NCI-H510A treated with DMSO at 0.1 percent for 48 hours (cell line): ENCODE measurements at places on chromosomes 6 and 20.

DNA sequence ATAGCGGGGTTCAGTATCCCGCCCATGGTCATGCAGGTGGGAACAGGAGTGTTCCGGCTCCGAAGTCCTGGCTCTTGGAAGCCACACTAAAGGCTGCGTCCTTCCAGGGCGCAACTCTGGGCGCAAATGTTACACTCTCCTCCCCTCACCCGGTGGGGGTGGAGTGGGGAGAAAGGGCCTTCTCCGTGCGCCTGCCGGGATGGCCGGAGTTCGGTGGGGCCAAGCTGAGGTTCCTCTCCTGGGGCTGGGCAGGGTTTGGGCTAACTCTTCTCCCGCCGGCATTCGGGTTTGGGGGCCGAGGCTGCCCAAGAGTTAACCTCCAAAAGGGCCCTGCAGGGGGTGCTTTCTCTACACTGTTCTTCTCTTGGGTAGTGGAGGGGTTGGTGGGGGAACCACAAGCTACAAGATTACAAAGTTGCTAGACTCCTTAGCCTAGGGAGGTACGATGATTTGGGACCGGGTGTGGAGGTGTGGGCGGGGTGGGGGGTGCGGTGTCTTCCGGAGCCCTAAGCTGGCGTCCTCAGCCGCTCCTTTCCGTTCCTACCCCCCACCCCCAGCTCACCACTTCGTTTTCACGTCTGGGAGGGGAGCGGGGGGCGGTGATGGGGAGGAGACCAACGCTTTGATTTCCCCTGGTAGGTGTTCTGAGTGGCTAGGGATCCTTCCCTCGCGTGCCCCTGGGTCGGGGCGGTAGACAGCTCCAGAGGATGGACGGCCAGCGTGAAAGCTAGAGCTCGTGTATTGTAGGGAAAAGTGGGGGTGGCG, 12.3 kb downstream of the NRN1 start:
- no peak for DNase-seq

DNA sequence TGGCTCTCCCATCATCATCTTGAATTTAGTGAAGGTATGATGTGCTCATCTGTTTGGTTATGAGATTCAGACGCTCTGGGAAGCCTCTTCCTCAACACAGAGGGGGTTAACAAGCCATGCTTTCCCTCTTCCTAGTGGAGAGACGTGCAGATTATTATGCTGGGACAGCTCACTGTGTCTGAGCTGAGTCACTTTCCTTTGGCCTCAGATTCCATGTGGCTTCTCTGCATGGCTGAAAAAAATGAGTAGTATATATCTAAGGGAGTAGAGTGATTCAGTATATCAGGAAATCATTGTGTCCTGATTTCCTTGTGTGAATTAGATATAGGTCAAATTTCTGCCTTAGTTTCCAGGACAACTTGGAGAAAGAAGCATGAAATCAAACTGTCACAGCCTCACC, 52.6 kb downstream of the FIG4 start:
- no peak for DNase-seq

- DNase-seq = no peak
Measured at GRCh38 chr20:60206259-60206658, 248.0 kb downstream of the CDH26 start.

- no peak for DNase-seq
Measured at GRCh38 chr6:140576004-140576555, 1201.6 kb upstream of the CITED2 start.

DNA sequence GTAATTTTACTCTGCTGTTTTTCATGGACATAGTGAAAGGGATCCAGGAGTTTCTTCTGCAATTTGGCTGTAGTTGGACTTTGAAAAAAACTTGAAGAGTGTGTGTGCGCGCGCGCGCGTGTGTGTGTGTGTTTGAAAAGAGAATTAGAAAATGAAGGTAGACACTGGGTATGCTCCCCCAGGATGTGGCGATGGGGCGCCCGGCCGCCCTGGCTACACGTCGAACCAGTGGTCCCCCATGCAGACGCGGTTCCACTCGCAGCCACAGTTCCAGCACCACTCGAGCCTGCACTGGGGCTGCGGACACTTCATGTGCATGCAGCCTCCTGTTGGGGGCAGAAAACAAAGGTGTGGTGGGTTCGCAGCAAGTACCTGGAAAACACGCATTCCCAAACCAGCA, 76.0 kb upstream of the AGPAT4 start:
- no peak for DNase-seq

- no peak for DNase-seq
Measured at GRCh38 chr6:167833396-167833763, 6.7 kb downstream of the AFDN start.

GRCh38 chr6:90273863-90274262, 22.8 kb downstream of the BACH2 start:
- no peak for DNase-seq

DNA sequence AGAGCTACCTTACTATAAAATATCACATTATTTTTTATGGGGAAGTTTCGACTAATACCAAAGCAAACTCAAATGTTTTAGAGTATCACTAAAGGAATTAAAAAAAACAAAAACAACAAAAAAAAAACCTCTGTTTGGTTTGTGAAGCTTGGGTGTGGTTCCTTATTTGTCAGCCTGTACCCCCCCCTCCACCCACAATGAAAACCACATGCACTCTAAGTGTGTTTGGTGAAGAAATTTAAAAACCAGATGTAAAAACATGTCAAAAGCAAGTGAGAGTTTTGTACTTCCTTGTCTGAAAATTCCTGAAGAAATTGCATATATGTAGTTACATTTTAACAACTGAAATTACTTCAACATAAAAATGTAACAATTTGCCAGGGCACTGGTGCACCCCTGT, 3.1 kb downstream of the STK38 start:
- no peak for DNase-seq

DNA sequence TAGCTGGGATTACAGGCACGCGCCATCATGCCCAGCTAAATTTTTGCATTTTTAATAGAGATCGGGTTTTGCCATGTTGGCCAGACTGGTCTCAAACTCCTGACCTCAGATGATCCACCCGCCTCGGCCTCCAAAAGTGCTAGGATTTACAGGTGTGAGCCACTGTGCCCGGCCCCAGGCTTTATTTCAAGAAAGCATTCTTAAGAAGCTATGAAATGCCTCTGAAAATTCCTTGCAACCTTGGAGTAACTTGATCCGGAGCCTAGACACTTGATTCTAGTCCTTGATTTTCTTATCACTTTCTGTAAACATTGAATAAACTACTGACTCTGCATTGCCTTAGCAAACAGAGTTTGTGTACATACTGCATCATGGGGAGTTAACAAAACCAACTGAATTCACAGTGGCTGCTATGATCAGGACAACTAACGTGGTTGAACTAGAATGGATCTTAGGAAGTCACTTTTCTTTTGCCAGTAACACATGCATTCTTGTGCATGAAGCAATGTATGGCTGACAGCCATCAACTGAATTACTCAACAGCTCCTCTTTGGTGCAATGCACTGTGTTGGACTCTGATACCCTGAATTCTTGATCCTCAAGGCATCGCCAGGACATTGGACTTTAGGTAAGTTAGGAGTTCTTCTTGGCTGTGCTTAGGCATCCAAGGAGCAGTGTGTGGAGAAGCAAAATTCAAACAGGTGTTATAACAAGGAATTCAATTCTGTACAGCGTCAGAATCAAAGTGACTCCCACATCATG, 102.8 kb upstream of the TMEM170B start:
- DNase-seq = no peak

DNA sequence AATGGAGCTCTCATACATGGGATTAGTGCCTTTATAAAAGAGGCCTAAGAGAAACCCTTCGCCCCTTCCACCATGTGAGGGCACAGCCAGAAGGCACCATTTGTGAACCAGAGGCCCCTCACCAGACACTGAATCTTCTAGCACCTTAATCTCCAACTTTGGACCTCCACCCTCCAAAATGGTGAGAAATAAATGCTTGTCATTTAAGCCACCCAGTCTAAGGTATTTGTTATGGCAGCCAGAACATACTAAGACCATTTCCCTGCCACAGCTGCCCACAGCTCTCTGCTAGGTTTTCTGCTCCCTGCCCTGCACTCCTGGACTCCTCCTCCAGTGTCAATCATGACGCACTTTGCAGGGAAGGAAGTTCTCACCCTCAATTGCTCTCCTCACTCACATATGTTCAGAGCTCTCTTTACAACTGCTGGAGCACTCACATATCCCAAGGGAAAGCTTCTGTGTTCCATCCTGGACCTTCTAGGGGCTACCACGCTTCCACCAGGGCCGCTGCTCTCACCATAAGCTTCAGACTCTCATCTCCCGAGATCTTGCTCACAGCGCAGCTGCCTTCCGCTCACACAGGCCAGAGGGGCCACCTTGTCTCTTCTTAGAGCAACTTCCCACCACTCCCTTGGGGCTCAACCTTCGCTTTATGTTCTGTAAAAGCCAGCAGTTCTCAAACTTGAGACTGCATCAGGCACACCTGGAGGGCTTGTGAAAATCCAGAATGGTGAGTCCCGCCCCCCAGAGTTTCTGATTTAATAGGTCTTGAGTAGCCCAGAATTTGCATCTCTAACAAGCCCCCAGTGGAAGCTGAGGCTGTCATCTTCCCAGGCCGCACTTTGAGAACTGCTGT, 1.6 kb upstream of the LY86 start:
- DNase-seq = no peak

GRCh38 chr6:85792254-85792653, 149.6 kb upstream of the SYNCRIP start:
- no peak for DNase-seq

DNA sequence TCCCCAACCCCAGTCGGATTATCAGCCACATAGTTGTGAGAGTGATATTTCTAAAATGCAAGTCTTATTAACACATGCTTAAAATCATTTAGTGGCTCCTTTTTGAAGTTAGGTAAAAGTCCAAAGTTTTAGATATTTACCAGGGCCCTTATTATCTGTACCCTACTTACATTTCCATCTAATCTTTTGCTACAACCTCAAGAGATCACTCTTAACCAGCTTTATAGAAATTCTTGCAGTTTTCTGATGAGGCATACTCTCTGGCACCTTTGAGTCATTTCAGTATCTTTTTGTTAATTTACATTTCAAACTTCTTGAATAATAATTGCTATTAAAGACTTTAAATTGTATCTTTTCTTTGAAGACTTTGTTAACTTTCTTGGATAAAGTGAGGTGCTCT, 453.3 kb downstream of the RFPL4B start:
- DNase-seq = no peak

DNA sequence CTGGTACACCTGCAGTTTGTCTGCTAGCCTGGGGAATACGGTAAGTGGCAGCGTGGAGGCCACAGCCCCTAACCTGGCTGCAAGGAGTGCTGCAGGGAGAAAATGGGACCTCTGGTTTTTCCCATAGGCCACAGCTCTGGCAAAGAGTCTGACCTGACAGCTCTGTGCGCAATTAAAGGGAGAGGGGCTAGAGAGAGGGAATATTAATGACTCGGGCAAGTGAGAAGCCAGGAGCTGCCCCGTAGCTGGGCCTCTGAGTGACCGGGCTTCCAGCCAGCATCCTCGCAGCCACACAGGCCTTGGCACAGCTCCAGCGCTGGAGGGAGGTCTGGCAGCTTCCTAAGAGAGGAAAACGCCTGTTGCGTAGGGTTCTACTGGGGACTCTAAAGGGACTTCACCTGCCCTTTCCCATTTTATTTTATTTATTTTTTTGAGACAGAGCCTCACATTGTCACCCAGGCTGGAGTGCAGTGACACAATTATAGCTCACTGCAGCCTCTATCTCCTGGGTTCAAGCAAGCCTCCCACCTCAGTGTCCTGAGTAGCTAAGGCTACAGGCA, 18.2 kb upstream of the OCSTAMP start:
- peak; percentile 72 for DNase-seq

DNA sequence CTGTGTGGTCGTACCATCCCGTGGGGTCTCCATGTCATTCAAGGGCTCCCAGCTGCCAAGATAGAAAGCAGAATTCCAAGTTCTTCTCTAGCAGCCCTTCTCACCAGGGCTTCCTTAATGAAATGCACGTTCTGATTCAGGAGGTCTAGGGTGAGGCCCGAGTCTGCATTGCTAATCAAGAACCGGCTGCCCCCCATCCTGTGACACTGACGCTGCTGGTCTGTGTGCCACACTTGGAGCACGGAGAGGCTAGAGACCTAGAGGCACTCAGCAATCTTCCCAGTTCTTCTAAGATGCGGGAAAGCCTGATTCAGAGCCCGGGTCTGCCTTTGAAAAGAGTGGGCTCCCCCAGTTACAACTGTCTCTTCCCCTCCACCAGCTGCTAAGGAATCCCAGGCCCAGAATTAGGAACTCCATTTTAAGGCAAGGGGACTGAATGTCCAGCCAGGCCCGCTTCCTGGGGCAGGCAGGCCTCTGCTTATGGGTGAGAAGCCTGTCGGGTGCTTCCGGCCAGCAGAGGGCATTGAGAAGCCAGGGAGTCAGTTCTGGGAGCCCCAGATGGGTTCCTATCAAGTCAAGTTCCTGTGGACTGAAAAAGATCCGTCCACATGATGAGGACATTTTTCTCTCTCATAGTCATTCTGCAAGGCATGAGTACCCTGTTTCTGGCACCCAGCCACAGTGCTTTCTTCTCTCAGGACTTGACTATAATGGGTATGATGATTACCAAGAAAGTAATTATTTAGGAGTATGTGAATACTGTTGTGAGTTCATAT, 69.8 kb upstream of the RIN2 start:
- DNase-seq = peak; percentile 14

DNA sequence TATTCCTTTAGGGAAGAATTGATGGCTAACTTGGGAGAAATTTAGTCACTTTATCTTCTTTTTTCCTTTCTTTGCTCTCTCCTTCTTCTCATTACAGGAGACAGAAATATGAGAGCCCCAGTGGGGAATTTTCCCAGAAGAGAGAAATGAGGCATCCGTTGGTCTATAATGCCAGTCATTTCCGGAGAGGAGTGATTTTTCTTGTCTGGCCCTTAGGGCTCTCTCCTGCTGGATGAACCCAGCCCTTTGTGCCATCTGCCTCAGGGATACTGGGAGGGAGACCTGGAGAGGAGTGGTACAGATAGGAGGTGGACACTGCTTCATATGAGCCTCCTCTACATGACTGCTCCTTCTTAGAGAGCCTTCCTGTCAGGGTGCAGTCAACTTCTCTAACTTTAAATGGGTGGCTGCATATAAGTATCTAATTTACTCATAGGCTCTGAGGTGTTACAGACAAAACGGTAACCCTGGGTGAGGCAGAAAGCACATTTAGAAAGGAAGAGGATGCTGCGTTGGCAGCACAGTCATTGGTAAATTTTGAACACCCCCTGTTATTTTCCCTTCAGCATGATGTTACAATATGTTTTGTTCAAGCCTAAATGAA, 21.9 kb downstream of the RIMS1 start:
- no peak for DNase-seq

DNA sequence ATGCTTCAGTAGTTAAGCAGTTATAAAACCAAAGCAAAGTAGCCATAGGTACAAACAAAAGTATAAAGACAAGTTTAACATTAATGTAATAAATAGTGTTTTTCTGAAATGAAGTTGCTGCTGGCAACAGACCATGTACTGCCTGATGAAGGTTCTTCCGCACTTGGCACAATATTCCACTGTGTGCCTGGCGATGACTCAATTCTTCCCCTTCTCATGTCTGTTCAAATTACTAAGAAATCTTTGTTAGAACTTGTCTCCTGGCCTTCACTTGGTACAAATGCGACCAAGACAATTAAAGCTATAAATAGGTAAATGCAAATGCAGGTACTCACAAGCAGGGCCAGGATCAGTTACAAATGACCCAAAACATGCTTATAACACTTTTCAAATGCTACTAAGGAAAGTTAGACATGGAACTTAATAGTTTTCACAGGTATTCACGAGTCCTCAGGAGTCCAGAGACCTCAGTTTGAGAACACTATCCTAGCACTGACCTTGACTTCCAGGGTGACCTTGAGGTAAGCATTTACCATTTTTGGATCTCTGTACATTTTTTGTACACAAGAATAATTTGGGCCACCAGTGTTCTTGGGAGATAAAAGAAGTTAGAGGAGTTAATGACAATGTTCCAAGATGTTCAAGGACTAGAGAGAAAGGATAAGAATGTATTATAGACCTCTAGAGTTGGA, 8.1 kb upstream of the DDR1 start:
- DNase-seq = no peak
